ENCODE measurements at places on chromosomes 12 and 14. TPM values are rescaled to one million over a fixed set of nuclear protein-coding genes. Genes with fewer than 3 reads are reported as not detected.

DNA sequence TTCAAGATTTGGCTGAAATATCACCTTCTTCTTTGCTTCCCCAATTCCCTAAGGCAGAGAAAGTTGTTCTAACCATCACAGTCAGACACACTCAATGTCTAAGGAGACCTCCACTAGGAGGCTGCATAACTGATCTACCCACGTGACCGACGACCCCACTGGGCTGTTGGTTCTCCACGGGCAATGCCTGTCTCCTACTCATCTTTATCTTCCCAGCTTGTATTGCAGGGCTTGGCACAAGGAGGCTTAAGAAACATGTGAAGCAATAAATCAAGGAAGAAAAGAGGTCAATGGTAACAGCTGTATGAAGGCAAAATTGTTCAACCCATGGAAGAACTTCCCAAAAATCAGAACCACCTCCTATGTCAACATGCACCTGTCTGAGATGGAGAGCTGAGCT is 27.1 kb downstream of the NT5DC3 start:
- no peak overlapping the region for H3K27ac ChIP-seq
- H3K4me3 ChIP-seq = no peak overlapping the region
- no peaks in the 10 kb centered on the region for H3K36me3 ChIP-seq
- DNase-seq = no peak
- no peaks in the 10 kb centered on the region for H3K4me1 ChIP-seq
- no peaks in the 10 kb centered on the region for H3K27me3 ChIP-seq

DNA sequence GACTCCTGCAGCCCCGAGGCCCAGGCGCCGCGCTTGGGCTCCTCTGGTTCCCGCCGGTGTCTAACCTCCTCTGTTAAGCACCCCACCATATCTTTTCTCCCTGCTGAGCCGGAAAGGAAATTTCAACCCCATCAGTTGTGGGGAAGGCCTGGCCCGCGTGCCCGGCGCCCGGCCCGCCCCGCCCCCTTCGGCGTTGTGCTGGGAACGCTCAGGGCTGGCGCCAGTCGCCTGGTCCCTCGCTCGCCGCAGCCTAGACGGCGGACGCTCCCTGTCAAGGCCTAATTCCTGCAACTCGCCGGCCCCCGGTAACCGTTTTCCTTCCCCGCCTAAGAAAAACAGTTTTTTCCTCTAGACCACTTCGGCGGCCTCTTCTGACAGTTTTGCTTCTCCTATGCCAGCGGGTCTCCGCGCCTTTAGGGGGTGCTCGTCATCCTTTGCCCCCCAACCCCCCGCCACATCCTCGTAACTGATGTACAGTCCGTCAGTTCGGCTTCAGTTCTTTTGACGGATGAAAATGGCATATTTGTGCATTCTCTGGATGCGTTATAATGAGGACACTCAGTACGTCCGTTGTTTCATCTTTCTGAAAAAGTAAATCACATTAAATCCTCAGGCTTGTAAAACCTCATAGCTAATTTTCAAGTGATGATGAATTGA is 506 bp upstream of the NAP1L1 start:
- peak; percentile 78 for DNase-seq
- peak overlapping the region; percentile 82 for H3K4me3 ChIP-seq
- H3K27me3 ChIP-seq = no peaks in the 10 kb centered on the region
- H3K27ac ChIP-seq = peak overlapping the region; percentile 99

Gene KLRC2
- 57.5 TPM for total RNA-seq

DNA sequence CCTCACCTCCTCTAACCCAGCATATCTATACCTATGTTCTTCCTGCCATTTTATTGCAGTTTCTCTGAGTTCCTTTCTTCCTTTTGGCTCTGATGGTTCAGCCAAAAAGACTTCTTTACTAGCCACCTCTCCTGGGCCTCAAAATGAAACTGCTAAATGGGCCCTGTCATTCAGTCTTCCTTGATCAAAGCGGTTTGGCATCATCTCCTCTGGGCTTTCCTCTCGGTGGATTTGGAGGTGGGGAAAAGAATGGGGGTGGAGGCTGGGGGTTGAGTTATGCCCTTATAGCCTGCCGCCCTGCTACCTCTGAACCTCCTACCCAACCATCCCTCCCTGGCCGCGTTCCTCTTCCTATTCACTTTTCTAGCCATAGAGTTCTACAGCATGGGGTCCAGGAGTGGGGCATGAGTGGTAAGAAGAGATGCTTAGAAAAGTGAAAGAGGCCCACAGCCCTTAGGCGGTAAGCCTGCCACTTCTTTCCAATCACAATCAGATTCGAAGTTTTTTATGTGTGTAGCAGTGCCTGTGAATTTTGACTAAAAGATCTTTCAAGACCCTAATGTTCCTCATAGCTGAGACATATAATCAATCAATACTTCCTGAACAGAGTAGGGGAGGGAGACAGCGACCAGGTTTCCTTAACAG is 2.5 kb downstream of the AJUBA start:
- H3K27ac ChIP-seq = no peak overlapping the region
- H3K4me3 ChIP-seq = no peak overlapping the region
- H3K27me3 ChIP-seq = peaks cover 16% of the 10 kb centered on the region
- H3K36me3 ChIP-seq = no peaks in the 10 kb centered on the region
- H3K4me1 ChIP-seq = peaks cover 28% of the 10 kb centered on the region
- no peak for DNase-seq

GRCh38 chr14:103882503-103883262 is 35.3 kb upstream of the PPP1R13B start:
- H3K4me3 ChIP-seq = no peak overlapping the region
- no peak overlapping the region for H3K27ac ChIP-seq

Gene USP15
- total RNA-seq = 251 TPM

- H3K27ac ChIP-seq = no peak overlapping the region
- no peak overlapping the region for H3K4me3 ChIP-seq
- no peak for DNase-seq
- peaks cover 16% of the 10 kb centered on the region for H3K4me1 ChIP-seq
- no peaks in the 10 kb centered on the region for H3K27me3 ChIP-seq
Measured at GRCh38 chr12:89877671-89878070, 169.0 kb upstream of the ATP2B1 start.

GRCh38 chr14:77037938-77038568 is 9.5 kb upstream of the IRF2BPL start:
- peak; percentile 54 for DNase-seq
- no peaks in the 10 kb centered on the region for H3K27me3 ChIP-seq

Gene ZBTB42
- total RNA-seq = 4.5 TPM

- H3K4me3 ChIP-seq = no peak overlapping the region
- H3K27me3 ChIP-seq = peaks cover 5% of the 10 kb centered on the region
- H3K27ac ChIP-seq = no peak overlapping the region
Measured at GRCh38 chr12:96889273-96889933, 17.7 kb upstream of the NEDD1 start.

- no peaks in the 10 kb centered on the region for H3K36me3 ChIP-seq
- no peak overlapping the region for H3K4me3 ChIP-seq
- H3K4me1 ChIP-seq = peaks cover 1% of the 10 kb centered on the region
- DNase-seq = no peak
- H3K27me3 ChIP-seq = peaks cover 16% of the 10 kb centered on the region
Measured at GRCh38 chr12:52249511-52250047, 16.5 kb downstream of the KRT7 start.

- H3K36me3 ChIP-seq = no peaks in the 10 kb centered on the region
- no peaks in the 10 kb centered on the region for H3K4me1 ChIP-seq
- H3K27ac ChIP-seq = no peak overlapping the region
- no peak for DNase-seq
- H3K4me3 ChIP-seq = no peak overlapping the region
Measured at GRCh38 chr12:42262271-42262670, 24.2 kb upstream of the YAF2 start.

Gene PGF
- total RNA-seq = 0.33 TPM

DNA sequence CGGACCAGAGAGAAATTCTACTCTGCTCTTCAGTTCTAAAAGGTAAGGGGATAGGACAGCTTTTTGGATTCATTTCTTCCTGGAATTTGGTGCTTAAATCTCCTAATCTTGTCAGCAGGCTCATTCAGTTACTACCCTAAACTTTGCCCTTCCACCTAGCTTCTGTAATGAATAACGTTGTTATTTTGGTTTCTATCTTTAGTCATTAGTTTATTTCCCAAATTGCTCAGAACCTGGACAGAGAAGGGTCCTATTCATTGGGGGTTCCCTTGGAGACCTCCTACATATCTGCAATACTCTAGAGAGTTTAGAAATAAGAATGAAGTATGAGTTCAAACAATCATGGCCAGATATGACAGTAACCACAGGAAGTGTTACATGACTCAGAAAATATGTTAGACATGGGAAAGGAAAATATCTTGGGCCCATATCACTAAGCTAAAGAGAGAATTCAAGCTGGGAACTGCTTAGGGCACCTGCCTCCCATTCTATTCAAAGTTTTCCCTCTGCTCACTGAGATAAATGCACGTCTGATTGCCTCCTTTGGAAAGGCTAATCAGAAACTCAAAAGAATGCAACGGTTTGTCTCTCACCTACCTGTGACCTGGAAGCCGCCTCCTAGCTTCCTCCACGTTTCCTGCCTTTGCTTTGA is 87.9 kb downstream of the GAS2L3 start:
- H3K4me3 ChIP-seq = no peak overlapping the region
- no peaks in the 10 kb centered on the region for H3K4me1 ChIP-seq
- H3K27me3 ChIP-seq = no peaks in the 10 kb centered on the region
- H3K27ac ChIP-seq = no peak overlapping the region
- no peak for DNase-seq
